ENCODE measurements at places on chromosomes 16 and 17.

DNA sequence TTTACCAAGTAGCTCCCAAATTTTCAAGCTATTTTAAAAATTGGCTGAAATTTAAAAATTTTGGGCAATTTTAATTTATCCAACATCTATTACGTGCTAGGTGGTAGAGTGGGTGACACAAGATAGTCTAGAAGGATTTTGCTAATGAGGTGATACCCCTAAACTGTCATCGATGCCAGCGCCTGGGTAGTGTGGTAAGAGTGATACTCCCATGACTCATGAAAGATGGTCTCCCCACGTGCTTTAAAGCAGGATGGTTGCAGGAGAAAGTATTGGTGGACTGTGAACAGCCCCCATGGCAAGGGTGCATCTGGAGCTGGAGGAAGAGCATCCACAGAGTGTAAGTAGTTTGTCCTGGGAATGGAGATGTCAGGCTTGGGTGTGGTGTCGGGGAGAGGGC, 77.8 kb downstream of the WWOX start:
- no peak for DNase-seq

- no peak for DNase-seq
These were observed 6.8 kb downstream of the UNKL start for GRCh38 chr16:1407753-1408152.

- DNase-seq = no peak
These were observed 64.6 kb downstream of the NKD1 start for GRCh38 chr16:50612849-50613198.

DNA sequence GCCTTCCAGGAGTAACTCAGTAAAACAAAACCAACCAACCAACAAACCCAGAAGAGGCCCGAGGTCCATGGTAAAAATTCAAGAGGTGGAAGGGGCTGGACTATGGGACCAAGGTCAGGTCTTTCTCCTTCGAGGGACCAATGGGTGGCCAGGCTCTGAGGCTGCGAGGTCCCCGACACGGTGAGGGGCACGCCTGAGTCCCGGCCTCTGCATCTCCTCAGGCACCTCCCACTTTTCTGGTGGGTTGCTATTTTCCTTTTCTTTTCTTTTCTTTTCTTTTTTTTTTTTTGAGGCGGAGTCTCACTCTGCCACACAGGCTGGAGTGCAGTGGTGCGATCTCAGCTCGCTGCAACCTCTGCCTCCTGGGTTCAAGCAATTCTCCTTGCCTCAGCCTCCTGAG, 18.0 kb downstream of the CD7 start:
- no peak for DNase-seq

GRCh38 chr17:39946551-39947330, 16.1 kb upstream of the GSDMA start:
- no peak for DNase-seq

- DNase-seq = no peak
These were observed 7.3 kb downstream of the CTRL start for GRCh38 chr16:67924140-67924906.

DNA sequence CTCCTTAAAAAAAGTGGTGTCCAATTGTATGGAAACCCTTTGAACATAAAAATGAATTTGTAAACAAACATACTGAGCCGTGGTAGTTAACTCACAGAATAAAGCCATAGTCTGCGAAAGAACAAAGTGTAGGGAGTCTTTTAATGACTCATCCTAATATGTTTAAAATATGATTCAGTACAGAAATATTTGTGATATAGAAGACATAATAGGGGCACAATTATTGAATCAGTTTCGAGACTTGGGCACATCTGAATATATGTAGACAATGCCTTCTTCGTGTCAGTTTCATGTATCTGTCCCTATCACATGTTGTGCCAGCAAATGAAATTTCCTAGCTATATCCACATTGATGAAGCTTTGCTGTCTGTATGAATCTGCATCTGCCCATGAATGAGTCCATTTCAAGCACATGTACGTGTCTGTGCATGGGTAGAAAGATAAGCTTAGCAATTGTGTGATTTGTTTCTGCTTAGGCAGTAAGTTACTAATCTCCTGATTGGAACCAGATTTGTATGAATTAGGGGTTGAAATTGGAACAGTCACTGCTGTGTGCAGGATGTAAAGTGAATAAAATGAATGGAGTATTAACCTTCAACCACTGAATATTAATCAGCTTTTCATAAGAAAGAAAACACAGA, 112.5 kb upstream of the SOX9 start:
- DNase-seq = no peak

- DNase-seq = peak; percentile 76
These were observed at the start of gene RNF157 for GRCh38 chr17:76240461-76241203. TSS of gene RNF157 (minus strand) at chr17:76240493. CDS start at chr17:76240240, 253 bp downstream.

- DNase-seq = no peak
These were observed 224.9 kb downstream of the SEC14L1 start for GRCh38 chr17:77365584-77366186.

DNA sequence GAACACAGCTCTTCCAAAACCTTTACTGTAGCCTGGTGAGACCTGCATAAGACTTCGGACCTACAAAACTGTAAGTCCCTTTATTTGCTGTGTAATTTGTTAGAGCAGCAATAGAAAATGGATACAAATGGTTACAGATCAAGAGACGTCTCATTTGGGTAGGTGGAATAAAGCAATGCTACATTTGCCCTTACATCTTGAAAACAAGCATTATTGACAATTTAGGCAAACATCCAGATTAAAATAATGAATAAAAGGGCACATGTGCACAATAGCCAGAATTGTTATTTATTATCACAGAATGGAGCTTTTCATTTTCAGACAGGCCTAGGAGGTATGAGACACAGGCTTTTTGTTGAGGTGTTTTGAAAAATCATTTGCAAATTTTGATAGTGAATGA, 222.2 kb upstream of the CPHXL start:
- DNase-seq = no peak

DNA sequence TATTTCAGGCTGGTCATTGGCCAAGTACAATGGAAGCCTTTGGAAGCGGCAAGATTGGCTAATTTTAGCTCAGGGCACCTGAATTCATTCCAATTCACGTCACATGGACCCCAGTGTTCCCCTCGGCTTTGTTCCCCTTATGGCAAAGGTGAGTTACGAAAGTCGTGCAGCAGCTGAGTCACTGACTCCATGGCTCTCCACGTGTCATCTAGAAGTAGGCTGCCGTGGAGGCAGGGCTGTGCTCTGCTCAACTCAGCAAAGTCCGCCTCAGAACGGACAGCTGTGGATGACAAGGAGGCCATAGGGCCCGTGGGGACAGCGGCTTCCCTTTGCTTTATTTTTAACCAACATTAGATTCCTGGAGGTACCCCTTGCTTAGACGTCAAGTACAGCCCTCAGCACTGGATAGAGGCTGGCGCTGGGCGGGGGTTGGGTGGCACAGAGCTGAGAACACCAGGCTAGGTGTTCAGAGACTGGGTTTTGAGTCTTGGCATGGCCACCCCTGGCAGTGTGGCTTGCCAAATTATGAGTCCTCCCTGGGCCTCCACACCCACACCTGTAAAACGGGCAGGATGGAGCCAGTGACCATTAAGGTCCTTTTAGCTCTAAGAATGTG, 23.6 kb downstream of the ADAD2 start:
- no peak for DNase-seq

GRCh38 chr17:42182927-42183734, 2.1 kb downstream of the HCRT start:
- DNase-seq = no peak

GRCh38 chr17:65811043-65811442, 249.6 kb upstream of the AXIN2 start:
- DNase-seq = no peak

- DNase-seq = no peak
These were observed 3.0 kb downstream of the SETD6 start for GRCh38 chr16:58518083-58518979.

DNA sequence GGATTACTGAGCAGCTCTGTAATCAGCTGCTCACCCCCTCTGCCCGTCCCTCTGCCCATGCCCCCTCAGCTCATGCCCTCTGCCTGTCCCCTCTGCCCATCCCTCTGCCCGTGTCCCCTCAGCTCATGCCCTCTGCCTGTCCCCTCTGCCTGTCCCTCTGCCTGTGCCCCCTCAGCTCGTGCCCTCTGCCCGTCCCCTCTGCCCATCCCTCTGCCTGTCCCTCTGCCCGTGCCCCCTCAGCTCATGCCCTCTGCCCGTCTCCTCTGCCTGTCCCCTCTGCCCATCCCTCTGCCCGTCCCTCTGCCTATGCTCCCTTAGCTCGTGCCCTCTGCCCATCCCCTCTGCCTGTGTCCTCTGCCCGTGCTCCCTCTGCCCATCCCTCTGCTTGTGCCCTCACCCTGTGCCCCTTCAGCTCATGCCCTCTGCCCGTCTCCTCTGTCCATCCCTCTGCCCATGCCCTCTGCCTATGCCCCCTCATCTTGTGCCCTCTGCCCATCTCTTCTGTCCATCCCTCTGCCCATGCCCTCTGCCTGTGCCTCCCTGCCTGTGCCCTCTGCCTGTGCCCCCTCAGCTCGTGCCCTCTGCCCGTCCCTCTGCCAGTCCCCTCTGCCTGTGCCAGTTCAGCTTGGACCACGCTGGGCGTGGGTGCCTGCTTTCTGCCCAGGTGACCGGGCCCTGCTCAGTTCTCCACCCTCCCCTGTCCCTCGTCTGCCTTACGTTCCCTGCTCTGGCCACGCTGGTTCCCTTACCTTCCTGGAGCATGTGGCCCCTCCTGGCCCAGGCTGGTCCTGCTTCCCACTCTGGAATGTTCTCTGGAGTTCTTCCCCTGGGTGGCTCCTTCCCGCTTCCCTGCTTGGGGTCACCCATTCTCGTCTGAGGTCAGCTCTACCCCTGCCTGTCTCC, 97.6 kb downstream of the NPIPB11 start:
- DNase-seq = no peak

DNA sequence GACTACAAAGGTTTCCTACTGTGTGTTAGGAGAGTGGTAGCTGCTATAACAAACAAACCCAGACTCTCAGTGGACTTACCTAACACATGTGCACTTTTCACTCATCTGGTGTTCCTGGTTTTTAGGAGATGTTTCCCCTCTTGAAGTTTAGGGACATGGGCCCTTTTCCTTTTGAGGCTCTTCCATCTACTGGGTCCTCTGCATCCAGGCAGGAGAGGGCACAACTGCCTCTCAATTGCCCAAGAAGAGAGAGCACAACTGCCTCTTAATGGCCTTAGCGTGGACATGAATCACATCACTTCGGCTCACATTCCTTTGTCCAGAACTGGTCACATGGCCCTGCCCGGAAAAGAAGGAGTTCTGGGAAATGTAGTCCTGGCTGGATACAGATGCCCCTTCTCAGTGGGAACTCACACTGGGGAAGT, 9.8 kb upstream of the TNRC6C start:
- no peak for DNase-seq

DNA sequence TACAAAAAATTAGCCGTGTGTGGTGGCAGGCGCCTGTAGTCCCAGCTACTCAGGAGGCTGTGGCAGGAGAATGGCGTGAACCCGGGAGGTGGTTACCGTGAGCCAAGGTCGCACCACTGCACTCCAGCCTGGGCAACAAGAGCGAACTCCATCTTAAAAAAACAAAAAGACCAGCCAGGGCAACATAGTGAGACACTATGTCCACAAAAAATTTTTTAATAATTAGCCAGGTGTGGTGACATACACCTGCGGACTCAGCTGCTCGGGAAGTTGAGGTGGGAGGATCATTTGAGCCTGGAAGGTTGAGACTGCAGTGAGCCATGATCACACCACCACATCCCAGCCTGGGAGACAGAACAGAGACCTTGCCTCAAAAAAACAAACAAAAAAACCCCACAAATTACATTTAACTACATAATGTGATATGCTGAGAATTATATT, 29.1 kb downstream of the FANCA start:
- no peak for DNase-seq

- no peak for DNase-seq
These were observed 231.0 kb upstream of the EEF2KMT start for GRCh38 chr16:5328546-5328945.

GRCh38 chr16:57016831-57017230, 27.5 kb downstream of the NLRC5 start:
- no peak for DNase-seq

- peak; percentile 76 for DNase-seq
These were observed 4.0 kb downstream of the SRCIN1 start for GRCh38 chr17:38601539-38602351.

- DNase-seq = no peak
These were observed 193.2 kb downstream of the RAB11FIP4 start for GRCh38 chr17:31584438-31585279.

DNA sequence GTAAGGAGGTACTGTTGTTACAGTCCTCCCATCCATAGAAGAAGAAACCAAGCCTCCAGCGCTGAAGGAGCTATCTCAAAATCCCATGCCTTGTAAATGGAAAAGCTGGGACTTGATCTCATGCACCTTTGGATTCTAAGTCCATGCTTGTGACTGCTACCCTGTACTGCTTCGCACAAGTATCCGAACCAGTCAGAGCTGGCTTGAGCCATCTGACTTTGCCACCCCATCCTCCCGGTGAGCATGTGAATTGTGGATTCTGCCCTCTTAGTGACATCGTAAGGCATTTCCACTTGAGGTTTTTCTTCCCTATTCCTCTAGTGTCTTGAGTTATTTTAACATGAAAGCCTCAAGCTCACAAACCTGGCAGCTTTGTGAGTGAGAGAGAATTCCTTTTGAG, 15.3 kb downstream of the MYOCD start:
- no peak for DNase-seq

- DNase-seq = no peak
These were observed 27.1 kb downstream of the GINS3 start for GRCh38 chr16:58419241-58419990.

DNA sequence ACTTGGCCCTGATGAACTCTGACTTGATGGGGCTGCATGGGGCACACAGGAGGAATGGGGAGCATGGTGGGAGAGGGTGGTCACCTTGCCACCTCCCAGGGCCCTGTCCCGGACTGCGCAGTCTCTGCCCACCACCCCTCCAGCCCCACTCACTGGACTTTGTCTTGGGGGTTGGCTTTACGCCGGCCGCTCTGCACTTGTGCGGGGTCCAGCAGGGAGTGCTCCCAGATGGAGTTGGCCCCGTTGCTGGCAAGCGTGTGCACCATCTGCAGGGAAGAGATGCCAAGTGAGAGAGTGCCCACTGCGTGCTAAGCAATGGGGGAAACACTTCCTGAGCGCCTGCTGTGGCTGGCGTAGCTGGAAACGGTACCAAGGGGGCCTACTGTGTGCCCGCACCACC, 6.7 kb downstream of the GIT1 start:
- no peak for DNase-seq

GRCh38 chr16:56909527-56909979, 22.4 kb upstream of the HERPUD1 start:
- DNase-seq = no peak

- no peak for DNase-seq
These were observed 145.6 kb downstream of the ANKFN1 start for GRCh38 chr17:56298846-56299245.

GRCh38 chr17:39704821-39705551, 5.1 kb downstream of the ERBB2 start:
- no peak for DNase-seq

DNA sequence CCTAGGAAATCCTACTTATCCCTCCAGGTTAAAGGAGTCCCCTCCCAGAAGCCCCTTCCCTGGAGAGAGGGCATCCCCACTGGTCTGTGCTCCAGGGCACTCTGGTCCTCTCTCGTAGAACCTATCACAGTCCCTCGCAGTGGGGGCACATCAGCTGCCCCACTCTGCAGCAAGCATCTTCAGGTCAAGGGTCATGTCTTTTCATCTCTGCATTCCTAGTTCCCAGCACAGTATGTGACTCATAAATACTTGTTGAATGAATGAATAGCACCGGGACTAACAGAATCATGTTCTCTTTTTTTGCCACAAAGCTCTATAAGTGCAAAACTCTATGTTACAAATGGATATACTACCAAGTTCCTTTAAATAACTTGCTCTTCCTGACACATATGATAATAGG, 36.0 kb downstream of the RNF157 start:
- DNase-seq = no peak

- DNase-seq = no peak
These were observed 2.5 kb upstream of the HEATR9 start for GRCh38 chr17:35870906-35871819.

- no peak for DNase-seq
These were observed 26.8 kb upstream of the ST6GALNAC2 start for GRCh38 chr17:76612465-76612864.

Data from renal pelvis (tissue), 12 donors.